Left kidney (tissue), 8 donors: ENCODE measurements at places on chromosomes 7 and 10. TPM values are rescaled to one million over a fixed set of nuclear protein-coding genes. Genes with fewer than 3 reads are reported as not detected.

Gene NUTM2B
- polyA plus RNA-seq, result 2.0 TPM

Gene ENO4
- polyA plus RNA-seq, result 5.1 TPM

Gene C10orf53
- polyA plus RNA-seq, result not detected

Gene SLC16A12
- polyA plus RNA-seq, result 33.3 TPM

Gene PRPS1L1
- polyA plus RNA-seq, result not detected

Gene POLR1F
- 25.5 TPM for polyA plus RNA-seq

Gene SP4
- 17.0 TPM for polyA plus RNA-seq

Gene CRHR2
- 0.07 TPM for polyA plus RNA-seq

Gene MINDY4
- polyA plus RNA-seq, result 12.2 TPM

Gene DYNC1I1
- 0.98 TPM for polyA plus RNA-seq

Gene DEPP1
- polyA plus RNA-seq, result 5.5 TPM
